Stimulated activated CD4-positive, alpha-beta T cell treated with anti-CD3 and anti-CD28 coated beads, Interleukin-2, amount 100 ng/mL, for 48 hours (primary cell): ENCODE measurements at places on chromosomes 13 and 19.

GRCh38 chr19:1811472-1811894 lies 593 bp downstream of the ATP8B3 start:
- DNase-seq: peak; percentile 41

- DNase-seq: no peak
These were observed at the start of gene C19orf33 for GRCh38 chr19:38303517-38304351. TSS of gene C19orf33 (plus strand) at chr19:38304251. CDS start at chr19:38304262, 11 bp downstream.

GRCh38 chr13:46644816-46645215 lies 91.8 kb downstream of the LRCH1 start:
- DNase-seq: no peak

GRCh38 chr19:55640043-55640576 lies 692 bp upstream of the ZNF580 start:
- DNase-seq: peak; percentile 68

DNA sequence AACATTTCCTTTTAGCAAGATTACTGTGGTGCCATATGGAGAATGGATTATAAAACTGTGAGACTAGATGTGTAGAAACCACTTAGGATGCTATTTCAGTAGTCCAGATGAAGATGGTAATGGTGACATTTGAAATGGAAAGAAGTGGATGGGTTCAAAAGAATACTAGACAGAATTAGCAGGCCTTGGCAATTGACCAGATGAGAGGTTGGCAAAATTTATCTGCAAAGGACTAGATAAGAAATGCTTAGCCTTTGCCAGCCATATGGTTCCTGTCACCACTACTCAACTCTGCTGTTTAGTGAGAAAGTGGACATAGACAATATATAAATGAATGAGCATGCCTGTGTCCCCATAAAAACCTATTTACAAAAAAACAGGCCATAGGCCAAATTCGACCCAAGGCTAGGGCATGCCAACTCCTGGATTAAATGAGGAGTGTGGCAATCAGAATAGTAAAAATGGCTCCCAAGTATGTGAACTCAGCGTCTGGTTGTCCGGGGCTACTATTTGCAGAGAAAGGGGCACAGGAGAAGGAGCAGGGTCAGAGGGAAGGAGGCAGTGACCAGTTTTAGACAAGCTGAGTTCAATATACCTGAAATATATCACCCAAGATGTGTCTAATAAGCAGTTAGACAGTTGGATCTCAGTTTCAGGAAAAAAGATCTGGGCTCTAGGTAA lies 98.4 kb downstream of the ENOX1 start:
- DNase-seq: no peak

DNA sequence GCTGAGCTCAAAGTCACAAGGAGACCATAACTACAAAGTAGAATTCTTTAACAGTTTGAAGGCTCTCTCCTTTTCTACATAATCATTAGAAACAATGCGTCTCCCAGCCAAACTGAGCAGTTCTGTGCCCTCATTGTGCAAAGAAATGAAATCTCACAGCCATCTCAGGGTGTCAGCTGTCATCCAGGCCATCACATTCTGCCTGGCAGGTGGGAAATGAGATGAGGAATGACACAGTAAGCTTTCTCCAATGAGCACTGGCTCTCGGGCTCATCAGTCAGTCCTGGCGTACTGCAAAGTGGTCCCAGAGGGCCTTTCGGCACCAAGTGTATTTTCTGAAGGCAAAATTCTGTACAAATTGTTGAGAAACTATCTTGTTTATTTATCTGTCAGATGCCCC lies 306.5 kb downstream of the KCTD12 start:
- no peak for DNase-seq

- peak; percentile 43 for DNase-seq
These were observed 8.2 kb downstream of the SMIM24 start for GRCh38 chr19:3471954-3472655.

- no peak for DNase-seq
These were observed 614.2 kb downstream of the DCT start for GRCh38 chr13:93865235-93865634.

DNA sequence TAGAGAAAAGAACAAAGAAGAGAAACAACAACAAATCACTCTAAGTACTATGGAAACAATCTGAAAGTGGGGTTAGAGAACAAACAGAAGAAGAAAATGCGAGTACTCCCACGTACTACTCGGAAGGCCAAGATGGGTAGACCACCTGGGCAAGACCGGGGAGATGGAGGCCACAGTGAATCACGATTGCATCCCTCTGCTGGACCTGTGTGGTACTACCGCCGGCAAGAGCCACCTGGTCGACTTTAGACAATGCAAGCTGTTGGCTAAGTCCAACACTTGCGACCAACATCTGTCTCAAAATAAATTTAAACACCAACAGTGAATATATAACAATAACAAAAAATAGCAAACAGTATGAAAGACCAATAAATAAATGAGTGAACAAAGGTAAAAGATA lies 45.5 kb upstream of the ZNF91 start:
- no peak for DNase-seq
